ENCODE measurements at places on chromosomes 11 and 22.

DNA sequence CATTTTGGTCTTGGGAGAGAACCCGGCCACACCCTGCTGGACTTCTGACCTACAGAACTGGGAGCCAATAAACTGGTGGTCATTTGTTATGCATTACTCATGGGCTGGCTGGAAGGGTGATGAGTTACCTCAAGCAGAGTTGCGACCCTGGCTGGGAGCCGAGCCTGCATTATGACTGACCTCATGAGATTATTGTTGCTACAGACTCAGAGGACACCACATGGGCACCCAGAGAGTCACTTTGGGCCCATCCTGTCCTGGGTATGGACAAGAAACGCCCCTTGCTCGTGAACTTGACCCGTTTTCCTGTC lies 531.7 kb downstream of the TBC1D22A start:
- DNase-seq, result no peak

GRCh38 chr11:70307176-70307575 lies 36.7 kb downstream of the PPFIA1 start:
- no peak for DNase-seq

GRCh38 chr11:47705721-47706120 lies 9.4 kb downstream of the AGBL2 start:
- no peak for DNase-seq

- DNase-seq, result no peak
Observed at GRCh38 chr11:45048313-45048841, 97.7 kb upstream of the TP53I11 start.

GRCh38 chr11:12678092-12678491 lies 3.9 kb downstream of the TEAD1 start:
- no peak for DNase-seq

DNA sequence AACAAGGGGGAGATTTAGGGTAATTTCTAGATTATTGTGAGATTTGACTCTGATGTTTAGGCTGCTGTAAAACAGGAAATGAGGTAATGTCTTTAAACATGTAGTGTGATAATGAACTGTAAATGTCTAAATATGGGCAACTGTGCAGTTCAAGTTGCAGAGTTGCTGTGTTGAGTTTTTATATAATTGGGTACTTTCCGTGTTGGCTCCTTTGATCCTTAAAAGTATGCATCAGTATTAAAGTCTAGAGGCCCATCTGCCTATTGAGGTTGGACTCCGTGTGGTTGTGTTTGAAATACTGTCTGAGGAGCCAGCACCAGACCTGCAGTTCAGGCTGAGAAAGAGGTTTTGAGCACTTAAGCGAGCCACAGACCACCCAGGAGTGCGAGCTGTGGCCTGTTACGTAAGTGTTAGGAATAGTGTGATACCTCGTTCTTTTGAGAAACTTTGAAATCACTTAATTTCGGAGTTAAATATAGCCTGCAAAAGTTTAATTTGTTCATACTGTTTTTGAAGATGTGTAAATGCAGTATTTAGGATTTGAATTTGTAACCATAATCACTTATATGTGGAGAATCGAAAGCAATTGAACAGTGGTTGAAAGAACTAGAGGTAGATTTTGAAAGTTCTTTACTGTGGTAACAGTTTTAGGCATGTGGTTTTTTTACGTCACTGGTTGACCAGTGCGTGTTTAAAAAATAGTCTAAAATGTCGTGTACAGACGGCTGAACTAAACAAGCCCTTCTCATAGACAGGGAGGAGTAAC lies 9.0 kb downstream of the FAM118A start:
- no peak for DNase-seq

DNA sequence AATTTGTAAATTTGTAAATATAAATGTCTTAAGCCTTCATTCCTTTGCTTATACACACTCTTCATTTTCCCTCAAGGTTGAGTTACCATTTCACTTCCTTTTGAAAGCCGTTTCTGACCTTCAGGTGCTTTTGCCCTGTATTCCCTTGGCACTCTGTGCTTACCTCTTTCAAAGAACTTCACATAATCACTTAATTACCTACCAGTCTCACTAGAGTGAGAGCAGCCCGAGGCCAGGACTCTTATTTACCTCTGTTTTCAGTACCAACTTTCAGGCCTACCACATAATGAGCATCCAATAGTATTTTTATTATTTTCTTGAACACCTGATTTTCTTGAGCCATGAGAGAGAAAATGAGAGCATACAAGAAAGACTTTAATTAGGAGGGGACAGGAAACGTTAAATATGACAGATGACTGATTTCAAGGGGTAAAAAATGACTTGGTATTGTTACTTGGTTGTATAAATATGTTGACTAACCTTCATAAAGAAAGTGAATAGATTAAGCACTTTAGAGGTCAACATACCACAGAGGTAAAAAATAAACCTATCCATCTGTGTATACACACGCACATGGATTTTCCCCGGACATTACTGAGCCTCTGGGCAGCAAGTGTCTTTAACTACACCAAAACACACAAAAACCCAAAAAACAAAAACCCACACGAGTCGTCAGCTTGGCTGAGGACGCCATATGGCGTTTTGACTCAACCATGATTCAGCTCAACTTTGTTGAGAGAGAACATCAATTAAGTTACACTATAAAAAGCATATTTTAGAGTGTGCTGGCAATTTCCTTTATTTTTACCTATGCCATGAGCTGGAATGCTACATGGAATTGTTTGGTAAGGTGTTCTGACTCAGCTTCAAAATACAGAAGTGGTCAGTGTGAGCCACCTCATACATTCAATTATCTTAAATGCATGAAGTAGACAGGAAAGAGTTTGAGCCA lies 7.6 kb downstream of the ATXN10 start:
- DNase-seq, result no peak

DNA sequence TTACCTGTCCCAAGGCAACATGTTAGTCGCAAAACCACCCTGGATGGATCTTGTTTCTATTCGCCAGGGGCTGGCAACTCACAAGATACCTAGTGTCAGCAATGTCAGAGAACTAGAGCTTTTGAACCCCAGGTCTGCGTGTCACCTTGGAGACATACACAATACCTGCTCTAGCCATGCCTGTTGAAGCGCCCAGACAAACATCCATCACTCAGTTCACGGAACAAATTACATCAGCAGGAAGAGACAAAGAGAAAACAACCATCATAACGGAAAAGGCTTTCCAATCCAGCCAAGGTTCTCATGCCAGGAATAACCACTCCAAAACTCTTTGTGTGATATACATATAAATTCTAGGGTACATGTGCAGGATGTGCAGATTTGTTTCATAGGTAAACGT lies 2.2 kb downstream of the CD59 start:
- DNase-seq, result no peak

GRCh38 chr22:27130906-27131305 lies 473.5 kb downstream of the MIAT start:
- DNase-seq, result no peak

DNA sequence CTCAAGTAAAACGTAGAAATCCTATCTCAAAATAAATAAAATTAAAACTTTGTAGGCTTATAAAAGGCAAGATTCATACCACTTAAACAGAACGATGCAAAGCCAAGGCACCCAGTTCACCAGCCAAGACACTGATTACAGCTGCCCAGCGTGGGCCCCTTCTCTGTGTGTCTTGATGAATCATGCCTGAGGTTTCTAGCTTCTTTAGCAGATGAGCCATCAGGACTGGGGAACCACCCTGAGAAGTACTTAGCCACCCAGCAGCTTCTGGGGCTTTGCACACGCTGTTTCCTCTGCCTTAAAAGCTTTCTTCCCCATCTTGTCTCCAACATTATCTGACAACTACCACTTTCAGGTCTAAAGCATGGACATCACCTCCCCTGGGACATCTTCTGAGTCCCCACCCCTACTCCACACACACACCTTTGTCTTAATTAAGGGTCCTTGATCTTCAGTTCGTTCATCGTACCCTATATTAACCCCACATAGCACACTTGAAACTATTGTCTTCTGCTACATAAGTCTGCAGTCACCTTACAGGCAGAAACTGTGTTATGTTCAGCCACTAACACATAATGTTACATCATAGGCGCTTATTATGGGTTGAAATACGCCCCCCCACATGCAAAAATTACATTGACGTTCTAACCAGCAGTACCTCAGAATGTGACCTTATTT lies 8.7 kb upstream of the LAYN start:
- DNase-seq, result no peak

- DNase-seq, result no peak
Observed at GRCh38 chr11:112511271-112511670, 250.6 kb upstream of the PLET1 start.

GRCh38 chr11:95081412-95081811 lies 8.2 kb upstream of the ENDOD1 start:
- DNase-seq, result no peak

GRCh38 chr22:45308957-45309421 lies 745 bp upstream of the FAM118A start:
- DNase-seq, result no peak

GRCh38 chr11:14587258-14587657 lies 56.3 kb upstream of the PDE3B start:
- DNase-seq, result no peak

GRCh38 chr11:74312326-74312725 lies 886 bp upstream of the P4HA3 start:
- DNase-seq, result no peak

DNA sequence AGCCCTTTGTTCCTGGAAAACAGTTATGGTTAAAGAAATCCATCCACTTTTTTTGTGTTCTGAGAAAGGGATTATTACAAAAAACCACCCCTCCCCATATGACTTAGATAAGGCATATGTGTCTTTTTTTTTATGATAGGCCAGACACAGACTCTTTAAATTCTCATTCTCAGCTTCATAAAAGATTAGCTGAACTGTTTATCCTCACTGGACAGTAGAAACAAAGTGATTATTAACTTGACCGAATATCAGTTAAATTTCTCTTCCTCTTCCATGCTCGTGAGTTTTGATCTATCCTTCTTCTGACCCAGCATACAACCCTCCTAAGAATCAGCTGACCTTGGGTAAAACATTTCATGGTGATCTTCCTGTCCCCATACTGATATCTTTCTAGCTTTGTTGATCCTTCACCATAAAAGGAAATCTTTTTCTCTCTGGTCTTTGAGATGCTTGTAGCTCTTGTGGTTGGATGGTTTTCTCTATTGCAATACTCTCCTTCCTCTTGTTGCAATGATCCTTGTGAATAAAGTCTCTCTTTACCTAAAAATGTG lies 26.2 kb downstream of the OR2AG2 start:
- no peak for DNase-seq

DNA sequence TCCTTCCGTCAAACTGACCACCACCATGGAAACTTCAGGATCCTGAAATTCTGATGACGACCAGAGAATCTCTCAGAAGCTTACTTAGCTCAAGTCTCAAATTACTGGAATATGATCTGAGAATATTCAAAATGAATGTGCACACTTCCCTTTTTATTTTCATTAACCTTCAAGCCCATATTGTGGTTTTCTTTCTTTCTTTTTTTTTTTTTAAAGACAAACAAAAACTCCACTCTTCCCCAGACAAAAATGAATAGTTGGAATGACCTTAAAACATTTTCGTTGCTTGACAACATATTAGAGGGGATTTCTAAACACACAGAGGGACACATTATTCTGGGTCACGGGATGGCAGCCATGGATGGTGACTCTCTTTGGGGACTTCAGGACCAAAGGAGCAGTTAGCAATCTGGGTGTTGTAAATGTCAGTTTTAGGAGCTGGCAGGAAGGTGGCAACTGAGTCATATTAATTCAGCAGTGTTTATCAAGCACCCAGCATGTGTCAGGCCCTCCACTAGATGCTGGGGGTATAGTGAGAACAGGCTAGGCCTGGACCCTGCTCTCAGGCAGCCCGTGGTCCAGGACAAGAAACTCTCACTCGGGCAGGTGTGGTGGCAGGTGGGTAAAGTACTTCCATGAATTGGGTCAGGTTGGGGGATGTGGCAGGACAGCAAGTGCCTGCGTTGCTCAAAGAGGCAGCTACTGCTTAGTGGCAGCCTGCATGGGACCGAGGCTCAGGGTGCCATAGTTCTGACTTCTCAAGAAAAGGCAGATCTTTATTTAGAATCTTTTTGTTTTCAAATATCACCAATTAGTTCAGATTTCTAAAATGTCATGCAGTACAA lies 126.1 kb downstream of the HIPK3 start:
- DNase-seq, result no peak

- no peak for DNase-seq
Observed at GRCh38 chr11:65412271-65413076, 10.1 kb upstream of the NEAT1 start.

DNA sequence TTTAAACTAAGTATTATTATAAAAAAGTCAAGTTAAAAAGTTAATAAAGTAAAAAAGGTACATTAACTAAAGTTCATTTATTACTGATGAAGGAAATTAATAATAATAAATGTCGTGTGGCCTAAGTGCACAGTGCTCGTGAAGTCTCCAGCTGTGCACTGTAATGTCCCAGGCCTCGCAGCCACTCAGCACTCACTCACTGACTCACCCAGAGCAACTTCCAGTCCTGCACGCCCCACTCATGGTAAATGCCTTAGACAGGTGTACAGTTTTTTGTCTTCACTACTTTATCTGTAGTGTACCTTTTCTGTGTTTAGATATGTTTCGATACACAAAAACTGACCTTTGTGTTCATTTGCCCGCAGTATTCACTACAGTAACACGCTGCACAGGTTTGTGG lies 175.5 kb downstream of the TBC1D22A start:
- no peak for DNase-seq

- DNase-seq, result no peak
Observed at GRCh38 chr11:12606597-12606996, 67.6 kb upstream of the TEAD1 start.

DNA sequence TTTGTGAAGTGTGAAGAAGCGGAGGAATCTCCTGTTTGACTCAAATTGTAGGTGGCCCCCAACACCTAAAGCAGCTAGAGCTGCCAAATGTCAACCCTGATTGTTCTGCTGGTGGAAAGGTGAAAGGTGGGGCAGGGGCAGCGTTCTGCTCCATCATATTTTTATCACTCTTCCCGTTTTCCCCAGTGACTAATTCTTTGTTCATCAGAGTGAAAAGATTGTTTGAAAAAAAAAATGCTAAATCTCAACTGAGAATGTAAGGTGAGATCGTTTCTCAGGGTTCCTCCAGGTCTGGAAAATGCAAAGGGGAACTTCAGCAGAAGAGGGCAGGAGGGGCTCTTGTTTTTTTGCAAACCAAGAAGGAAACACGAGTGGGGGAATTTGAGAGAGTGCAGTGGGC lies 137.7 kb downstream of the MN1 start:
- no peak for DNase-seq

DNA sequence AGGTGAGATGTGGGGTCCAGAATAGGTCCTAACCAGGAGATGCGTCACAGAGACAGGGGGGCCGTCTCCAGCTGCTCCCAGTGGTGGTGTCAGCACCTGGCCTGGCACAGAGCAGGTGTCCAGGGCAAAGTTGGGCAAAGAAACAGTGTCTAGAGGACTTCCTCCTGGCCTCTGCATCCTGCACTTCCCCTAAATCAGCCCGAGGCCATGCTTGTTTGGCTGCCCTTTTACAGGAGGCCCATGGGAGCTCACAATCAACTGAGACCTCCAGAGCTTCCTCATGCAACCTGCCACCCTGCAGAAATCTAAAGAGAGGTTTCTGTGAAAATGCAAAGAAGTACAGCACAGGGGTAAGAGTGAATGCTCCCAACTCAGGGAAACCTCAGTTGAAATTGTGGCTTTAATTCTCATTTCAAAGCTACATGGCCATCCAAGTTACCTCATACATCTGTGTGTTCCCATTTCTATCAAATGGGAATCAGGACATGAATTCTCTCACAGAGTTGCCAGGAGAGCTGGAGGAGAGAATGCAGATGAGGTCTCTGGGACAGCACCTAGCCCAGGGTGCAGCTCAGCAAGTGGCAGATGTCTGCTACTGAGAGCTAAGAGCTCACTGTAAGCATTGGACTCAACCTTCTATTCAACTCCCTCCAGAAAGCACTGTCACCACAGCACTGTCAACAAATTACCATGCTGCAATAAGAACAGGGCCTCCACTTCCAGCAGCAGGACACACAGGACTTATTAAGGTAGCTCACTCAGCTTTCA lies 32.6 kb downstream of the TCIRG1 start:
- no peak for DNase-seq

GRCh38 chr11:87425943-87426342 lies 388.2 kb downstream of the TMEM135 start:
- no peak for DNase-seq

All from renal cortex interstitium (tissue), 15 donors.